Activated T-cell treated with anti-CD3 and anti-CD28 coated beads, Interleukin-2, amount 50 U/mL, for 72 hours (primary cell): ENCODE measurements at places on chromosomes 6 and 20.

GRCh38 chr6:149160943-149161342, 156.6 kb upstream of the TAB2 start:
- DNase-seq: no peak

DNA sequence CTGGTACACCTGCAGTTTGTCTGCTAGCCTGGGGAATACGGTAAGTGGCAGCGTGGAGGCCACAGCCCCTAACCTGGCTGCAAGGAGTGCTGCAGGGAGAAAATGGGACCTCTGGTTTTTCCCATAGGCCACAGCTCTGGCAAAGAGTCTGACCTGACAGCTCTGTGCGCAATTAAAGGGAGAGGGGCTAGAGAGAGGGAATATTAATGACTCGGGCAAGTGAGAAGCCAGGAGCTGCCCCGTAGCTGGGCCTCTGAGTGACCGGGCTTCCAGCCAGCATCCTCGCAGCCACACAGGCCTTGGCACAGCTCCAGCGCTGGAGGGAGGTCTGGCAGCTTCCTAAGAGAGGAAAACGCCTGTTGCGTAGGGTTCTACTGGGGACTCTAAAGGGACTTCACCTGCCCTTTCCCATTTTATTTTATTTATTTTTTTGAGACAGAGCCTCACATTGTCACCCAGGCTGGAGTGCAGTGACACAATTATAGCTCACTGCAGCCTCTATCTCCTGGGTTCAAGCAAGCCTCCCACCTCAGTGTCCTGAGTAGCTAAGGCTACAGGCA, 18.2 kb upstream of the OCSTAMP start:
- no peak for DNase-seq

DNA sequence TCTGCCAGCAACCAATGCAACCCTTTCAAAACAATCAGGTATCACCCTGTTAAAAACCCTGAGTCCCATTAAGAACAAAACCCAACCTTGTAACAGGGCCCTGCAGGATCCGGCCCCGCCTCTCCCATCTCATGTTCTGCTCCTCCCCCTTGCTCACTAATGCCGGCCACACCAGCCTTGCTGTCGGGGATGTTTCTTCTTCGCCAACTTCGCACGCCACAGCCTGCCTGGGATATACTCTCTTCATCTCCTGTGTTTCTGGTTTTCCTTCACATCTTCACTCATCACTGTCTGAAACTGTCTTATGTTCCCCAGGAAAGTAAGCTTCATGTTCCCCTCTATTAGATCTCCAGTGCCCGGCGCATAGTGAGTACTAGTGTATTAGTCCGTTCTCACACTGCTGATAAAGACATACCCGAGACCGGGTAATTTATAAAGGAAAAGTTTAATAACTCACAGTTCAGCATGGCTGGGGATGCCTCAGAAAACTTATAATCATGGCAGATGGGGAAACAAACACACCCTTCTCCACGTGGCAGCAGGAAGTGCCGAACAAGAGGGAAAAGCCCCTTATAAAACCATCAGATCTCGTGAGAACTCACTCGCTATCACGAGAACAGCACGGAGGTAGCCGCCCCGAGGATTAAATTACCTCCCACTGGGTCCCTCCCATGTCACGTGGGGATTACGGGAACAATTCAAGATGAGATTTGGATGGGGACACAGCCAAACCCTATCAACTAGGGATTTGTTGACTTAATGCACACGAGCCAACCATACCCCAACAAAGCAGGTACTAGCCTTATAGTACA, 5.1 kb downstream of the TP53RK start:
- DNase-seq: no peak

GRCh38 chr6:156752666-156753301, 24.4 kb upstream of the ARID1B start:
- DNase-seq: no peak

GRCh38 chr6:63640062-63640461, 4.5 kb downstream of the PHF3 start:
- no peak for DNase-seq

DNA sequence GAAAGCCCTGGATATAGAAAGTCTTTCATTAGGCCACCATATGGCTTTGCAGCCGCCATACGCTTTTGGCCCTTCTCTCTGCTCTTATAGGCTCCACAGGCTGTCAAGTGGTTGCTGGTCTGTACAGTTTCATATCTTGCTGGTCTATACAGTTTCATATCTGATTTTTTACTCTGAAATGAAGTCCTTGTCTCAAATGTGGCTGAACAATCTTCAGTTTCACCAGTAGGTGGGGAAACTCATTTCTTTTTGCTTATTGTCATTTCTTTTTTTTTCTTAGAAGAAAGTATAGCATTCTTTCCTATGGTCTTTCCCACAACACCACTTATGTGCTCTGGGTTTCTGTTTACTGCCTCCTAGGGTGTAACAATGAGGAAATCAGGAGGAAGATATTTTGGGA, 771.4 kb upstream of the MMS22L start:
- no peak for DNase-seq

GRCh38 chr20:475463-476357, 13.4 kb upstream of the TBC1D20 start:
- DNase-seq: no peak

DNA sequence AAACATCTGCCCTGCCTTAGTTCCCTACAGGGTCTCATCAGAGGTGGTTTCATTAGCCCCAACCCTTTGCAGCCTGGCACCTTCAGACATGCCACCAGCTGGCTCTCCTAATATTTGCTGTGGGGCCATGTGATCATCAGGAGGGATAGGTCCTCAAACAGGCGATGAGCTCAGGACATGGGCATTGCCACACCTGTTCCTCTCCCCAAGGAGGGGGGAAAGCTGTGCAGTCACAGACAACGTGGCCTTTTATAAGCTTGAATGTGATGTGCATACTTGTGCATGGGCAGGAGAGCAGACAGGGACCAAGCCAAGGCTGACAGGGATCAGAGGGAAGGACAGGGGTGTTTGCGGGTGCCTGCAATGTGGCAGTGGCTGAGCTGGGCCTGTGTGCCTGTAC, 78.8 kb upstream of the ZNFX1 start:
- DNase-seq: no peak

- DNase-seq: no peak
Measured at GRCh38 chr6:43671011-43671800, 16.4 kb downstream of the MRPS18A start.

- DNase-seq: no peak
Measured at GRCh38 chr6:6220718-6221117, 99.7 kb downstream of the F13A1 start.

DNA sequence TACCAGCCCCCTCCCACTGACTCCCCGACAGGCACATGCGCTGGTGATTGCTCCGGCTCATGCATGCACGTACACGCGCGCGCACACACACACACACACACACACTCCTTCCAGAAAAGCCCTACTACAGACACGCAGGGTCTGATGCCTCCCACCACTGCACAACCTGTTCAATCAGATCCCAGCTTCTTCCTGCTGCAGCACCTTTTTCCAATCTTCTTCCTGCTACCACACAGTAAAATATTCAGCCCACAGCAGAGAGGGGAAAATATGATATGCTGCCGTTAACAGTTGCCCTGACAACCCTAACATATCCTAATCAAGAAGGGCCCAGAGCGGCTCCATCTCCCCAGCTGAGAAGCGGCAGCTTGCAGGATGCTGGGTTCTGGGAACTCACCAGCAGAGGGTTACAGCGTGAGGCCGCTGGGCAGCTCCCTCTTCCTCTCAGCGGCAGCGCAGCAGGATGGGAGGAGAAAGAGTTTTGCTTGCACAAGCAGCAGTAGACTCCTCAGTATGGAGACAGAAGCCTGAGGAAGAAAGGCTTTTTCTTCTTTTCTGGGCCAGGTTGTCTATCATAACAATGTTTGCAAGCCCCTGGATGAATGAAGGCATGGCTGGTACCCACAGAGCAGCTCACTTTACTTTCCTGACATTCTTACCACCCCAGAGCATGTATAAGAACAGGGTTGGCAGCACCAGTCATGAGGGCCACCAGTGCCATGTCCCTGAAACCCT, 23.9 kb downstream of the MAP7 start:
- DNase-seq: peak; percentile 40

DNA sequence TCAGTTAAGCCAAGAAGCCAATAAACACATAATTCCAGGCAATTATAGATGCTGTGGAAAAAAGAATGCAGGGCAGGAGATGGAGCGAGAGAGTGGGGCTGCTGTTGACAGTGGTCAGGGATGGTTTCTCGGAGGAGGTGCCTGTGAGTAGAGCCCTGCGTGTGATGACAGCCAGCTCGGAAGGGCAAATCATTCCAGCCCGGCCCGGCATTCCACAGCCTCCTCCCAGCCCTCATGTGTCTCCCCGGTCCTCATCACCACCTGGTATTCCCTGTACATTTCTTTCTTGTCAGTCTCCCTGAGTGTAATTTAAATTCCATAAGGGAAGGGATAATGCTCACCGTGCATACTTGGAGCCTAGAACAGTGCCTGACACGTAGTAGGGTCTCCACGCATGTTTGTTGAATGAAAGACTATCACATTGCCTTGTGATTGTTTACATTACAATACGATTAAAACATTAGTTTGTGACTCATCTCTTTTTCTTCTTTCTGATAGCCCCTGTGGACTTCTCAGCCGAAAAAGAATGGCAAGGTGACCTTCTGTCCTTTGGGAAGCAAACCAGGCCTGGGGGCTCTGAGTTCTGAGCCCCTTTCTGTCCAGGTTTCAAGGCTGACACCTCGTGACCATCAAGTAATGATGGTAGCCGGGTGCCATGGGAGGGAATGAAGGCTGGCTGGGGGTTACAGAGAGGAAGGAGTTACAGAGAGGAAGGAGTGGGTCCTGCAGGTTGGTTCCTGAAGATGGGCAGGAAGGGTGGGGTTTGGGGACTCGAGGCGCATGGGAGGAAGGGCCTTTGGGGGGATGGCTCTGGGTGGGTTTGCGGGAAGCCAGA, 379.5 kb upstream of the SULF2 start:
- no peak for DNase-seq

GRCh38 chr6:75758061-75758460, 9.0 kb downstream of the MYO6 start:
- no peak for DNase-seq

GRCh38 chr6:162294029-162294428, 433.5 kb downstream of the PRKN start:
- DNase-seq: no peak

DNA sequence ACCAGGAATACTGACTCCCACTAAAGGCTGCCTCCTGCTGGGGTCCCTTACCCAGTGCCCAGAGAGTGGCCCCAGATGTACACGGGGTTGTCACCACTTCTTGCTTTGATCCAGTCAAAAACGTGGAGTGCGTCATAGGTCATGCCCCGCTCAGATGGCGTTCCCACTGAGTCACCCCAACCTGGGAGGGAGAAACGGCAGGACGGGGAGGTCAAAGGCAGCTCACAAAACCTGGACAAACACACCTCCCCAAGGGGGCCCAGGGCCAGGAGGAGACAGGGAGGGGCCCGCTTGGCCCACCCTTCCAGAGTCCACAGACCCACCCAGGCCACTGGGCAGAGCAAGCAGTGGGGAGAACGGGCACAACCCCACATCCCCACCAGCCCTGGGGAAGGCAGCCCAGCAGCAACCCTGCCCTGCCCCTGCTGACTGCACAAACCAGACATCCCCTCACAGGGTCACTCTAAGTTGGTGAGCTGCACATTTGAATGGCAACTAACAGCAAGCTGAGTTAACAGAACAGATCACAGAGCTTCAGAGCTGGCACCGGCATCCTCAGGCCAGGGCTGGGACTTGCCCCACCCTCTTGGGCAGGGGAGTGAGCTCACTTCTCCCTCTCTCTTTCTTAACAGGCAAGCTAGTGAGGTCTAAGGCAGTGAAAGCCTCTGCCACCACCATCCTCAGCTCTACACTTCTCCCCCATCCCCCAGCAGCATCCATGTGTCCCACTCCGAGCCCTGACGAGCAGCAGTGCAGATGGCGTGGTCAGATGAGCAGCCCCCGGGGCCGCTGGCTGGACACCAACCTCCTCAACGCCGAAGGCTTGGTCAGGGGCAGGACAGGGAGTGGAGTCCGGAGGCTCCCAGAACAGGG, 61.7 kb downstream of the PYGB start:
- peak; percentile 24 for DNase-seq

DNA sequence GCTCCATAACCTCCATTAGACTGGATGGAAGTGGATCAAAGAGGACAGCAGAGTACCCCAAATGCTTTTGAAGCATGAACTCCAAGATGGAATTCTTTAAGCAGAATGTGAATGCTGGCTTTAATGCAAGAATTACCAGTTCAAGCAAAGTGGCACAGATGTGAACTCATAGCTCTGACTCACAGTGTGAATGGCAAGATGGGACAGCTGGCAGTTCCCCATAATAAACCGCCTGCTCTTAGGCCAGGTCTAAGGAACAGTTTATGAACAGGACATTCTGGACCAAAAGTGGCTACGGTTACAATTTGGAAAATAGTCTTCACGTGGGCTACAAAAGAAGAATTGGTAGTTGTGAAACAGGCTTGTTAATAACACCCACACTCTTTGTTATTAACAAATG, 76.5 kb downstream of the SPTLC3 start:
- no peak for DNase-seq
